Renal cortex interstitium (tissue), 15 donors: ENCODE measurements at places on chromosomes 3 and 15.

GRCh38 chr3:42608581-42608980, 8.1 kb downstream of the NKTR start:
- no peak for DNase-seq

- no peak for DNase-seq
Measured at GRCh38 chr3:65919826-65920225, 118.9 kb downstream of the MAGI1 start.

DNA sequence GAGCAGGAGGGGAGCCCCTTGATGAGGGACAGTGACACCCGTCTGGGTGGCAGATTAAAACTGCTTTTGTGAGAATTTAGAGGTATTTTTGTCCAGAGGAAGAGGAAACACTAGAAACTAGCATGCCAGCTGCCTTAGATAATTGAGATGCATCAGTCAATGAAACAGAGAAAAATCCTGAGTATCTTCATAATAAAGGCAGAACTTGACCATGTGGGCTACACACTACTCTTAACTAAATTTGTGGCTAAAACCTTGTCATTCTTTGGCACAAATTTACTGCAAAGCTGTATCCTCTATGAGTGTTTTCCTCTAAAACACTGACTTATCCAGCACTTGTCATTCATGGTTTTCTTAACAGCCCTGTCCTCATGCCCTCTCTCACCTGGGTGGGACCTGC, 259.7 kb upstream of the TPM1 start:
- no peak for DNase-seq

DNA sequence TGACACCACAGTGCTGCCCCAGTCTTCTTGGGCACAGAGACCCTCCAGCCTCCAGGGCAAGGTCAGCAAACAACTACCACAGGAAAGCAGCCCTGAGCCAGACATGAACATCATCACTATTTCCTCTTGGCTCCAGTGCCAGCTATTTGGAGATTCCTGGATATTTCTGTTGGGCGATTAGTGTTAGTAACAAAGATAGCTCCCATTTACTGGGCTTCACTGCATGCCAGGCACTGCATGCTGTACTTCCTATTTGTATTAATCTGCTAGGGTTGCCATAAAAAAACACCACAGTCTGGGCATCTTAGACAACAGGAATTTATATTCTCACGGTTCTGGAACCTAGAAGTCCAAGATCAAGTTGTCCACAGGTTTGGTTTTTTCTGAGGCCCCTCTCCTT, 255.1 kb upstream of the STT3B start:
- DNase-seq: no peak

- no peak for DNase-seq
Measured at GRCh38 chr15:57237676-57238075, 138.6 kb upstream of the CGNL1 start.

- DNase-seq: no peak
Measured at GRCh38 chr3:54211097-54211496, 88.7 kb downstream of the CACNA2D3 start.

DNA sequence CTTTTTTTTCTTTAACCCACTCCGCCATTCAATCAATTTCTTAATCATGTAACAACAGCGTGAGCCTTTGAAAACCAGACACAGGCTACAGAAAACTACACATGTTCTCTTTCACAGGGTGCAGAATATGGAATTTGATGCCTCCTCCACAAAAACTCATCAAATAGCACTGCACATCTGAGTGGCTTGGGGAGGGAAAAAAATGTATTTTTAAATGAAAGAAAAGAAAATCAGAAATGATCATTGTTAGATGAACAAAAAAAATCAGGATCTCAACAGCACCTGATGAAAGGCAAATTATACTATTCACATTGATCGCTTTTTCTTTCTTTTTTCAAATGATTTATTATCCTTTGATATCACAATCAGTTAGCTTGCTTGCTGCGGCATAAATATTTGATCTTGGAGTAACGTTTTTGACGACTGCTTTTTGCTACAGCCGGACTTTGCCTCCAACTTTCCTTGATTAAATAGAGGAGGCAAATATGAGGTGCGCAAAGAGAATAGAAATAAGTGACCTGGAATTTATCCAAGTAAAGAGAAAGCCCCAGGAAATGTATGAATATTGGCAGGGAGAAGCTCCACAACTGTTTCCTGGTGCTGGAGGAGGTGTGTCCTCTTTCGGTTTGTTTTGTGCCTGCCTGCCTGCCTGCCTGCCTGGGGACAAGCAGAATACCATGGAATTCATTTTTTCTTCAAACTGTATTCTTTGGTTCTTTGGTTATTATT, 63.1 kb downstream of the EDEM1 start:
- DNase-seq: no peak

- no peak for DNase-seq
Measured at GRCh38 chr15:80061582-80061981, 2.1 kb downstream of the ZFAND6 start.

DNA sequence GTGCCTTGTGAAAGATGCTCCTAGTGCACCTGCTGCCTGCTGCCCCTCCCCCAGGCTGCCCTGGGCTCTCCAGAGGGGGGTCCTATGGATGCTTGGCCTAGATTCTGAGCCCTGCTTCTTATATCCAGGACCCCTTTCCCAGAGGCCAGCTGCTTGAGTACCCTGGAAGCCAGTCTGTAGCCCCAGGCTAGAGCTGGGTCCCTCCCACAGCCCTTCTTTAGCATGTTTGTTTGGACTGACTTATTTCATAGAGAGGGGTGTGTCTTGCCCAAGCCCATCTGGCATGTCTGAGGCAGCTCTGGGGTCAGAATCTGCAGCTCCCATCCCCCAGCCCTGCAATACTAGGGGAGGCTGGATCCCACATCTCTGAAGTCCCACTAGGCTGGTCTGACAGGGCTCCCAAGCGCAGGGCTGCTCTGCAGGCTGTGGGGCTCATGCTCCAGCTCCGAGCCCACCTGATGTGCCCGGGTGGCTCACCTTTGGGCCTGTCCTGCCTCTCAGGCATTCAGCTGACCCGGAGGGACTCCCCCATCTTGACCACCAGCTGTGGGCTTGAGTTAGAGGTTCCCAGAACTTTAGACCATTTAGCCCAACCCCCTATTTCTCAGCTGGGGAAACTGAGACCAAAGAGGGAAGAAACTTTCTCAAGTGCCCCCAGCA, 3.1 kb downstream of the CHRNB4 start:
- DNase-seq: no peak

DNA sequence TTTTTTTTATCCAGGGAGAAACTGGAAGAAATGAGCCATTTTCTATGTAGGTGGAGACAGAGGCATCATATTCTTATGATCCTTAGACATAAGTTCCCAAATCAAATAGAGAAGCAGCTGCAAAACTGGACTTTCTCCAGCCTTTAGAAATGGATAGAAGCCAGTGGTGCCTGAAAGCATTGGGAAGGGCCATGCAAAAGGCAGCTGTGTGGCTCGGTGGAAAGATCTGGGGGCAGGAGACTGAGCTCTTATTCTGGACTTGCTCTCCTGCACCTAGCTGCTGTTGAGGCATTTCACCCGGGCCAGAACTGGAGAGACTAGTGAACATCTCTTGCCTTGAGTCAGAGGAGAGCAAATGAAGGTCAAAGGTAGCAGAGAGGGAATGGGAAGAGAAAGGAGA, 73.1 kb downstream of the TFG start:
- no peak for DNase-seq

DNA sequence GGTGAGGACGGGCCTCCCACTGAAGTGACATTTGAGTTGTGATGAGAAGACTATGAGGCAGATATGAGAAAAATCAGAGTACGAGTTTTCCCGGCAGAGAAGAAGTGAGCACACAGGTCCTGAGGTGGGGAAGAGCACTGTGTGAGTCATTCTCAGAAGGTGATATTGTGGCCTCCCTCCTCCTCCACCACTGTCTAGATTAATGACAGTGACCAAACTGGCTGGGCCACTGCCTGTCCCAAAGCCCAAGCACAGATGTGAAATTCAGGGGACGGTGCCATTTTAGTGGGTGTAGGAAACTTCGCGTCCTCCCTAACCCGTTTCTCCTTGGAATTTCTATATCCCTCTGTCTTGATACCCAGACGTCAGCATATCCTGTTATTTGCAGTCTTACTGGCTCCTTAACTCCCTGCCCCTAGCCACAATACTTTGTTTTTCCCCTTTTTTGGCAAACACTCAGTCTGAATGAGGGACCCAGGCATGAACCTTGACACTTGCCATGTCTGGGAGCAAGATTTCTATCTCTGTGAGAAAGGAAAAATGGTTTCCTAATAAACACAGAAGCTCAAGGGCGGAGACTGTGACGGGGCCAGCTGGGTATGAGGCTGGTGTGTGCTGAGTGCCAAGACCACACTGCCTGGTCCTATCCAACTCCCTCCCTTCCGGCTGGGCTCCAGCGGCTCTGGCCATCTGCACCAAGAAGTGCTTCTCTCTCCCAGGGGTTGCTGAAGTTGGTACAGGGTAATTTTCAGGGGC, 15.2 kb downstream of the PRICKLE2 start:
- no peak for DNase-seq

GRCh38 chr15:39936187-39936586, 2.3 kb downstream of the EIF2AK4 start:
- DNase-seq: no peak

DNA sequence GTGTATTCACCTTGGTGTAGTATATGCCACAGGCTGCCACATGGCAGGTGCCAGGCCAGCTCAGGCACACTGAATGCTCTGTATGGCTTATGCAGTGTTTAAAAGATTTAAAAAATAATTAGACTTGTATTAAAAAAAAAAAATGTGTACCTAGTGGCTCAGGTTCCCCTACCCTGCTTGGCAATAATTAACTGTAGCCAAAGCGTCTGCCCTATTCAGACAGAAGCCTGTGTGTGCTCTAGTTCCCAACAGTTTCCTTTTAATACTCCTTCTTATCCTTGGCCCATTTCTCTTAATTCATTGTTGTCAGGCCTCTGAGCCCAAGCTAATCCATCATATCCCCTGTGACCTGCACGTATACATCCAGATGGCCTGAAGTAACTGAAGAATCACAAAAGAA, 752.2 kb upstream of the CFAP20DC start:
- no peak for DNase-seq

GRCh38 chr3:154034797-154035330, 86.3 kb upstream of the ARHGEF26 start:
- DNase-seq: no peak

- no peak for DNase-seq
Measured at GRCh38 chr15:93246266-93247242, 157.5 kb upstream of the RGMA start.

- DNase-seq: no peak
Measured at GRCh38 chr15:64891561-64891960, 20.1 kb upstream of the ANKDD1A start.

- no peak for DNase-seq
Measured at GRCh38 chr15:31523655-31524049, 197.0 kb downstream of the KLF13 start.

- no peak for DNase-seq
Measured at GRCh38 chr3:27724459-27725197, 2.5 kb upstream of the EOMES start.

GRCh38 chr15:45102226-45102625, 11.7 kb downstream of the DUOX2 start:
- DNase-seq: no peak

- no peak for DNase-seq
Measured at GRCh38 chr3:195807681-195808121, 4.0 kb downstream of the MUC4 start.

- DNase-seq: no peak
Measured at GRCh38 chr3:100900671-100901335, 92.4 kb downstream of the ABI3BP start.

GRCh38 chr3:186800285-186800684, 6.0 kb downstream of the RFC4 start:
- DNase-seq: no peak

DNA sequence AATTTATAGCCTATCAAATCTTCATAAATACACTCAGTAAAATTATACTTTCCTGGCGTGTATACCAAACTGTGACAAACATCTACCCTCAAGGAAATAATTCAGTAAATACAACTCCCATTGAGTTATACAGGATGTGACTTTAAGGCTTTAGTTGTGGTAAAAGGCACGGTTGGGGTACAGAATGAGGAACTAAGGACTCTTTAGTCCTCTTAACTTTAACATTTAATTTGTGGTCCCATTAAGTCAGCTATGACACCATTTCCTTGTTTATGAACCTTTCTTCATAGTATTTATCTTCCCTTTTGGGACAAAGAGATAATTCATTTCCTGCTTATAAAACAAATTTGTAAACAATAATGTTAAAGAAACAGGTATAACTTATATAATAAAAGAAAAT, 30.2 kb downstream of the IFT80 start:
- no peak for DNase-seq

- DNase-seq: no peak
Measured at GRCh38 chr3:122215592-122216298, 32.3 kb downstream of the CASR start.

DNA sequence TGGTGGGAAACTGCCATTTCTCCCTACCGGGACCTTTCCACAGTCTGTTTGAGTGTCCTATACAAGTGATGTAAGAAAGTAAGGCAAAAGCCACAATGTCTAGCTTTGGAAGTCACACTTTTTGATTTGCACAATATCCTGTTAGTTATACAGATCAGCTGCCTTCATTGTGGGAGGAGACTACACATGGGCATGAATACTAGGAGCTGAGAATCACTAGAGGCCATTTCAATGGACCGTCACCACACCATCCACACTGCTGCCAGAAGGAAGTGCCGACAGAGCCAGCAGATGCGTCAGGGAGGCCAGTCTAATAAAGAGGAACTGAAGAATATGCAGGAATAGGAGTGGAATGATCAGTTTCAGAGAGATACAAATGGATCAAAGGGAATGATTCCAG, 65.8 kb downstream of the SCN11A start:
- no peak for DNase-seq

DNA sequence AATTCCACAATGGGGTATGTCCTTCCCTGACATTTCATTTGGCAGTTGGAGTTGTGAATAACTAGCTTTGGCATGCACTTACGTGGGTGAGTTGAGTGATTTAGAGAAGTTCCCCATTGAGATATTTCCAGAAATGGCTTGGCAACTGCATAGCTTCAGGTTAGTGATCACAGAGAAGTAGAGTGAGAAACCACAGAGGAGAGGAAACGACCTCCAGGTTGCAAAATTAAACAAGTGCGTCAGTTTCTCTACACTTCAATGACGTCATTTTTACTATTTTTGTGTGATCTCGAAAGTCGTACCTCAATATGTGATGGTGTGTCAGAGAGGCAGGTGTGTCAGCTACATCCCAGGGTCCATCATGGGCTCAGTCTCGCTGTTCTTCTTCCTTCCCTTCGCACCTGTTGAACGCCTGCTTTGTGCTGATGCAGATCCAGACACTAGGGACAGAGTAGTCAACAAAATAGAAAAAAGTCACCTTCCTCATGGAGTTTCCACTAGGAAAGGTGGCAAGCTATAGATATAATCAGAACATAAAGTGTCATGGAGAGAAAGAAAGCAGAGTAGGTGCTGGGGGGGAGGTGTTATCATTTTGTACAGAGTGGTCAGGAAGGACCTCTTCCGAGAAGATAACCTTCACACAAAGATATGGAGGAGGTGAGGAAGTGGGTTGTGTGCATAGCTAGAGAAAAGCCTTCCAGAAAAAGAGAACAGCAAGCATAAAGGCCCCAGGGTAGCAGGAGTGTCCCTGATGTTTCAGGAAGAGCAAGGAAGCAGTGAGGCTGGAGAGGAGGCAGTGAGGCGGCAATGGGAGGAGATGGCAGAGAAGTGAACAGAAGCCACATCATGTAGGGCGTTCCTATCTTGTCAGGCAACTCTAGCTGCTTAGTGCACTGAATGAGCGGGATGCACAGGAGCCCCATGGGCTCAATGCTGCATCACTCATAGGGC, 75.6 kb downstream of the MCTP2 start:
- no peak for DNase-seq
